Cardiac atrium fibroblast (primary cell): ENCODE measurements at places on chromosomes 5 and 9. TPM values are rescaled to one million over a fixed set of nuclear protein-coding genes. Genes with fewer than 3 reads are reported as not detected.

Gene NSMF
- 40.3 and 49.1 TPM in 2 replicates for total RNA-seq

Gene BRD9
- total RNA-seq = 18.6 and 23.6 TPM in 2 replicates

Gene DIAPH1
- 23.6 and 26.7 TPM in 2 replicates for total RNA-seq

Gene PCDHGC3
- total RNA-seq = 40.8 and 83.1 TPM in 2 replicates

Gene CD180
- 0.49 TPM in 1 of 2 replicates, not detected in the other for total RNA-seq

Gene GRM6
- not detected in 2 replicates for total RNA-seq

Gene NMUR2
- not detected in 2 replicates for total RNA-seq

Gene KCNV2
- not detected in 2 replicates for total RNA-seq

Gene CCDC112
- total RNA-seq = 2.1 and 2.2 TPM in 2 replicates

Gene CYLC2
- total RNA-seq = not detected in 2 replicates

Gene PCDHA1
- total RNA-seq = not detected in 2 replicates

Gene LCNL1
- not detected in 2 replicates for total RNA-seq

Gene FOXD4L4
- 0.97 TPM in 1 of 2 replicates, not detected in the other for total RNA-seq

Gene GABRA1
- not detected in 2 replicates for total RNA-seq

Gene PCDHA9
- total RNA-seq = under 0.01 TPM in 1 of 2 replicates, not detected in the other

Gene ENTREP1
- 0.81 TPM in 1 of 2 replicates, not detected in the other for total RNA-seq

Gene ADGRV1
- 0.81 TPM in 1 of 2 replicates, not detected in the other for total RNA-seq

Gene BTNL3
- total RNA-seq = not detected in 2 replicates

Gene CCDC183
- 0.18 and 1.6 TPM in 2 replicates for total RNA-seq

Gene CAMK4
- 0.18 and 0.97 TPM in 2 replicates for total RNA-seq

Gene CDKN2B-AS1
- 0.16 and 0.18 TPM in 2 replicates for total RNA-seq

Gene C9orf50
- not detected in 2 replicates for total RNA-seq

Gene SOHLH1
- total RNA-seq = not detected in 2 replicates
